ENCODE measurements at places on chromosomes 1 and 21.

GRCh38 chr1:218304281-218305039, 19.4 kb downstream of the RRP15 start:
- no peak for DNase-seq

DNA sequence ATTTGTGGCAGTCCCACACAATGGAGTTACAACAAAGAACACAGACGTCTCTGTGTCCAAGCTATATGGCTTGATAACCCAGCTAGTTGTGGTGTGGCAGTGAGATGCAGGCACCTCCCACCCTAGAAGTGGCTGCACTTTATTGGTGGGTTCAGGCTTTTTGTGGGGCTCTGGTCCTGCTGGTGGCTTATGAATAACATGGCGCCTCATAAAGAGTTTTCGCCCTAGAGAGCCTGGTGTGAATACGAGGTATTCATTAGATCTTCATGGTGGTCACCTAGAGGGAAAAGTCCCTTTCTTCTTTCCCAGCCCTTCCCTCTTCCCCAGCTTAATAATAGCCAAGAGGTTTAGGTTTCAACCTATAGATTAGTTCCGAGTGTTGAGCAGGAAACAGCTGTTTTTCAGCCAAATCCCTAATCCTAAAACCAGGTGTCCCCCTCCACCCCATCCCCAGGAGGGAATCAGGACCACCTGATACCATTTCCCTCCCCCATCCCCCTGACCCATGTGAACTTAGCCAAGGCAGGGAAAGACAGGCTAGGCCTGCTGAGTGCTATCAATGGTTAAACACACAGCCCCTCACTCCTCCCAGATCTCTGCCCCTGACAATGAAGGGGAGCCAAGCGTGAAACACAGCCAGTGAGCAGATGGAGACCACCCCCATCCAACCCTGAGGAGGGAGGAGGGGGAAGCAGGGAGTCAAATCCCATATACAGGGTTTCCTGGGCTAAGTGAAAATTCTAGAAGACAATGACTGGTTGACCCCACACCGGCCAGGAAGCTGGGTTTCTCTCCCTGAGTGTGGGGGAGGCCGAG, 58.2 kb downstream of the NFASC start:
- DNase-seq: no peak

GRCh38 chr21:28943631-28944030, 49.0 kb downstream of the LTN1 start:
- DNase-seq: no peak

DNA sequence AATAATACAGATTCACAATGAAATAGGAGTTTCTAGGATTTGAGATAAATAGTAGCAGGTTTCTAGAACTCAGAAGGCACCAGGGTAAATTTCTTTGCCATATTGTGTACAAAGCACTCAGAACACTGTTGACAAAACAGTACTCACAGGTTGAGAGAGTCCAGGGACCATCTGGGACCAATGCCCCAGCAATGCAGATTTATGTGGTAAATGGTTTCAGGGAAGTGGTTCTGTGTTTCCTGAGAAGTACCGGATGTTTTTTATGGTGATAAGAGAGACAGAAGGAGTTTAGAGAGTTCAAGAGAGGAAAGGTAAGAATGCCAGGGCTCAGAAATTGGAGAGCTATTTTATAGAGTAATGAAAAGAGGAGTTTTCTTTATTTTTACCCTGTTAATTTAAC, 29.6 kb upstream of the DIPK1A start:
- DNase-seq: no peak

DNA sequence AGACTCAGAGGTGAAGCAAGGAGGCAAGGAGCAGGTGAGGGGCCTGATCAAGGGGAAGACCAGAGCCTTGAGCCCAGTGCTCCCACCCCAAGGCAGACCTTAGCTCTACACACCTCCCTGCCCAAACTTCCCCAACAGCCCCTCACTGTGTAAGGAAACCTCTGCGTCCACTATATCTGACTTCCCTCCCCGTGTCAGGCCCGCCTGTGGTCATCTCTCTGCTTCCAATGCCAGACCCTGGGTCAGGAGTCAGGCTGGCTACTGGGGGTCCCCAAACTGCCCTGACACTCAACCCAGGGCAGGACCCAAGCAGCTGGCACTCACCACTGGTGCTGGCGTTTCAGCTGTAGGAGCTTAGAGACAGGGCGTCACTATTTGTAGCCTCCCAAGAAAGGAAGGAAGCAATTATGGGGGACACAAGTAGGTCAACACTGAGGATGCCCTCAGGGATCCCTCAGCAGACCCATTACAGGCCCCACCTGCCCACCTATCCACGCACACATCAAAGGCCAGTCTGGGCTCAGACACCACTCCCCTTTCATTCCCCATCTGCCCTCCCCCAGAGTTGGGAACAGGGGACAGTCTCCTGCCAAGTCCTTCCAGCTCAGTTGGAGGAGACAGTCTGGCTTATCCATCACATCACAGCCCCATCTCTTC, 811 bp upstream of the S100A3 start:
- DNase-seq: no peak

Data from activated CD4-positive, alpha-beta T cell treated with anti-CD3 and anti-CD28 coated beads, Interleukin-2, amount 50 U/mL, for 4 hours (primary cell).